ENCODE measurements at places on chromosomes 3 and 15. TPM values are rescaled to one million over a fixed set of nuclear protein-coding genes. Genes with fewer than 3 reads are reported as not detected.

Gene HTR3C
- total RNA-seq, result not detected

Gene IMPG2
- total RNA-seq, result 0.29 TPM

Gene STAC
- total RNA-seq, result not detected

Gene ZBTB38
- 27.8 TPM for total RNA-seq

Gene CCR3
- 0.37 TPM for total RNA-seq

Gene PIGB
- 16.4 TPM for total RNA-seq

Gene WNT5A
- not detected for total RNA-seq

Gene FBXO40
- not detected for total RNA-seq

Gene PCSK6
- 0.68 TPM for total RNA-seq

Gene ADCY5
- total RNA-seq, result not detected

DNA sequence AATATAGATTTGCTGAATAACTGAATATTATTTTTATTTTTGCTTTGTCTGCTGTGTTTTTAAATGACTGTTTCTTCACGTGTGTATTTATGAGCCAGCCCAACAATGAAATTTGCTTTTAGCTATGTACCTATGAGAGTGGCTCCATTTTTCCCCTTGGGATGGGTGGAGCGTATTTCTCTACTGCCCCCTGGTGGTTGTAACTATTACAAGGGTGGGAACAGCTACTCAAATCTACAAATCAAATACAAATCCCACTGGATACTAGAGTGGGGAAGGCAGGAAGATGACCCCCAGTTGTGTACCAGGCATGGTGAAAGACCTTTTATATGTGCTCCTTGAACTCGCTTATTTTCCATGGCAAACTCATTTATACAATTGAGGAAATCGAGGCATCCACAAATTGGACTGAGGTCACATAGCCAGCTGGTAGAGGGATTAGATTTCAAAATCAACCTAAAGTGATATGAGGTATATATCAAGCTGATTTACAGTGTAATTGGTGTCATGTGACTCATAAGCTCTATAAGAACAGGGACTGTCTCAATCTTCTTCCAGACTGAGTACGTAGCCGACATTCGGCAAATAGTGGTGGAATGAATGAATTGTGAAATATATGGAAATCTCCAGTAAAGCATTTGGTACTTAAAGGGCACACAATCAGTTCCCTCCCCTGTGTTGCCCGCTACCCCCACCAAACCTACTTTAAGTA, 69.5 kb upstream of the VEPH1 start:
- peak; percentile 40 for DNase-seq

GRCh38 chr3:29430558-29430971, 149.7 kb downstream of the RBMS3 start:
- no peak for DNase-seq

- DNase-seq, result no peak
Measured at GRCh38 chr15:92395098-92395635, 1.5 kb downstream of the ST8SIA2 start.

DNA sequence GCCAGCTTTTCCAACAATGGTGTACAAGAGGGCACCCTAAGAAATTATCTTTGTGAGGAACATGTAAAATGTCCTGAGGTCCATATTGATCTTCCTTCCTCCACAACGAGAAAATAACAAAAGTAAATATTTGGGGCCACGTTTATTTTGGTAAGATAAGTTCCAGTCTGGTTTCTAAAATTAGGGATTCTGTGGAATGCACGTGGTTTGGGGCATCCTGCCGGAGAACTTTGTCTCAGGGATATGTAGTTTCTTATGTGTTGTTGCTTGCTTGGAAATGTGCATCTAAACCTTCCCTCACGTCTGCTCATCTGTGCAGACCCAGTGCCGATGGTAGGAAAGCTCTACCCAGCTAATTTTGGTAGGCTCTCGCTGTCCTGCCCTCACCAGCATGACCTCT, 62.8 kb downstream of the CTDSPL start:
- no peak for DNase-seq

- no peak for DNase-seq
Measured at GRCh38 chr3:123341-123740, 73.2 kb upstream of the CHL1 start.

- peak; percentile 64 for DNase-seq
Measured at GRCh38 chr3:46496746-46497555, 825 bp upstream of the RTP3 start.

GRCh38 chr3:188284455-188285212, 130.7 kb downstream of the LPP start:
- no peak for DNase-seq

GRCh38 chr3:127889976-127890650, 24.9 kb upstream of the KBTBD12 start:
- no peak for DNase-seq

DNA sequence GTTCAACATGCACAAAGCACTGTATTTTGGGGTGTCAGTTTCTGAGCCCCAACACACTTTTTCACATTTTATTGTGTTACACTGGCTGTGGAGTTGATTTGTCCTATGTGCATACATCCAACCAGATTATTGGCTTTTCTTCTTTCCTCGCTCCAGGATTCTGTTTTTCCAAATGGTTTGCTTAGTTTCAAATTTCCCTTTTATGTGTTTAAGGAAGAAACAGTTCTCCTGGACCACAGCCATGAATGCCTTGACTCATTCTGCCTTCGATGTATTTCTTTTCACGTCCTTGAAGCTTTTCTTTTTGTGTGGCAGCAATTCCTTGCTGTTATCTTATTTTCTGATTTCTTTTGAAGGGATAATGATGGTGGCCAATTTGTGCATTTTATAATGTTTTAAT, 53.8 kb downstream of the CACNA2D3 start:
- DNase-seq, result no peak

DNA sequence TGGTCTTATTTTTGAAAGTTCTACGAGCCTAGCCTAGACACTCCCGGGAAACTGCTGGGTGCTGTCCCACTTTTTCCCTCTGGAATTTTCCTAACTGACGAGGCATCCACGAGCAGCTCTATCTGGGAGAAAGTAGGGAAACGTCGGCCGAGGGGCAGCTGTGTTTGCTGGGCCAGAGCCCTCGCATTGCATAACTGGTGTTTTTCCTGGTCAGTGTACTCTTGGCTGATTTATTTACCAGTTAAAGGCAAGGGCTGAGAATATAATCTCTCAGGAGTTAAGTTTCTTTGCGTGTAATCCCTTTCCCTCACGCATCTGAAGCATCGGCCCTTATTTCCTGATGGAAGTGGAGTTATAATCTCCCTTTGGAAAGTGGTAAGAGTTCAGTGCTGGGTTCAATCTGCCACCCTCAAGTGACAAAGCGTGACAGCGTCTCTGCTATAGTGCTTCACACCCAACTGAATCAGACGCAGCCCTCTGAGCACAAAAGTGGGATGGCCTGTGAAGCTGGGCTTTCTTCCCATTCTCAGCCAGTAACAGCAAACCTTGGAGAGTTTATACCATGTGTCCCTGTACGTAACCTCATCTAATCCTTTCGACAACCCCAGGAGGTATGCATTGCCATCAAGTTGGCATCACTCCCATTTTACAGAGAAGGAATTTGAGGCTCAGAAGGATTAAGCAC, 311.5 kb downstream of the RORA start:
- no peak for DNase-seq

DNA sequence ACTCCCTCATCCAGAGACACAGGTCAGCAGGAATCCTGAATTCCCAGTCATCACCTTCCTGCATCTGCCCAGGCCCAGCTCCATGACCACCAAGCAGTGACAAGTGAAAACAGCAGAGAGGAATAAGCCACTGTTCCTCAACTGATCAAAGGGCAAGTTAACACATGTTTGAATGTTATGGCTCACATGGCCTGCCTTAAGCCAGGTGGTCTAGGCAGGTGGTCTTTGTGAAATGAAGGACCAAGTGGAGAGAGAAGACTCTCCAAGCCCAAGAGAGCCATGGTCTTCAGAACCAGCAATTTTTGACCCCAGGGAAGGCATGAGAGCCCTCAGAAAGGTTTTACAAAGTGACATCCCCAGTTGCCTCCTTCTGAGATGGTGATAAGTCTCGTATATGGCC, 161.8 kb downstream of the EPHB1 start:
- DNase-seq, result no peak

GRCh38 chr3:21357241-21357640, 393.8 kb downstream of the ZNF385D start:
- DNase-seq, result no peak

Data from activated CD8-positive, alpha-beta T cell treated with anti-CD3 and anti-CD28 coated beads, Interleukin-2, amount 10 ng/mL, durations not matched to agents 7 days and 5 days (primary cell).